Stimulated activated CD8-positive, alpha-beta memory T cell treated with anti-CD3 and anti-CD28 coated beads, Interleukin-4, amount 100 ng/mL, for 48 hours (primary cell): ENCODE measurements at places on chromosomes 3 and 15.

DNA sequence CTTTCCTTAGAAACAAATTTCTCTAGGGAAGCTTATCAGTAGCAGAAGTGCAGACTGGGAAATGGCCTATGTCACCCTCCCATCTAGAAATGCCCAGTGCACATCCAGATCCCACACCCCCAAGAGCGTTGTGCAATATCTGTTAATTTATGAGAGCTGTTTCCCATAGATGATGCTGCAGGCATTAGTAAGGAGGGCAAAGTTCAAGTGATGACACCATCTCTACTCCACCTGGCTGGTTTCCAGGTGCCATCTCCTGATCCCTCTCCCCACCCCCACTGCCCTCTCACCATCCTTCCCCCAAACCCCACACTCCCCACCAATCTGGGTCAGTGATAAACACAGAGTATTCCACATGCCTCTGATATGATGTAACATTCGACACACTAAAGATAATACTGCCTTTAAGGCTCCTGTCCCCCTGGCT lies 39.4 kb downstream of the AGTR1 start:
- DNase-seq: no peak

GRCh38 chr3:57659004-57659673 lies 33.7 kb downstream of the DENND6A start:
- DNase-seq: no peak

GRCh38 chr3:138397983-138398382 lies 36.4 kb upstream of the ESYT3 start:
- DNase-seq: no peak

DNA sequence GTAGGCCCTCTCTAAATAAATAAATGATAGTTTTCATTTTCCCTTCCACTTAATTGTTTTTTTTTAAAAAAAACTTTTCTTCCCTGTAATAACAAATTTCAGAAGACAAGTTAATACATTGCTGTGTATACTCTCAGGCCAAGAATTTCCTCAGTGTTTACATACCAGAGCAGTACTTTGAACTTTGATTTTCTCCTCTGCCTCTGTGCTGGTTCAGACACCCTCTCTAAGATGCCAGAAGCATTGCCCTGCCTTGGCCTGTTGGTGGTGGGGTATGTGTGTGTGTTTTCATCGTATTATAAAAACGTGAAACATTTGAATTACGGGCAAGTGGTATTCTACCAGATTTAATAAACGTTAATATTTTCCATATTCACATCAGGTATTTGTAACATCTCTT lies 70.1 kb downstream of the SMAD3 start:
- DNase-seq: no peak

DNA sequence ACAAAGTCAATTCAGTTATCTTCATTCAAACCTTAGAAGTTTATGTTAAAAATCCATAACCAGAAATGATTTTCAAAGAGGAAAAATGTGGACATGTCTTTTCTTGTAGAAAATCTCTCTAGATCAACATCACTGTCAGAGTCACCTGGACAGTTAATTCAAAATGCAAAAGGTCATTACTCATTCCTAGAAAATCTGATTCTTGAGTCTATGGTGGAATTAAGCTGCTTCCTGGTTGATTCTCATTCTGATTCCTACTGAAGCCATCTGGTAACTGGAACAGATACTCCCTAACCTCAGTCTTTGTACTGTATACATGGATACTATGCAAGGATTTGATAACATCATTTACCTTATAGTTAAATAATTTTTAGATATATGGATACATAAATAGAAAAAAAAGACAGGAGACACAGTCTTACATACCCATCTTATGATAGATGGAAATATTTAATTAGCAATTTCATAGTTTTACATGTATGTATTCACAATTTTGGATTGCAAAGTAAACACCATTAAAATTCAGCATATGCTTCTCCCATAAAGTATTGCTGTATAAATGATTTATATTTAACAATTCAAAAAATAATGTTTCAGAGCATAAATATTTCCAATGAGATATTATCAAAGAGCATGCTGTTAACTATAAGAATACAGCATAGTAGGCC lies 693.2 kb upstream of the CCDC54 start:
- no peak for DNase-seq
